ENCODE measurements at places on chromosomes 3 and 15.
A peak's percentile ranks its signal among the peaks of the same experiment; 100 is the strongest.

GRCh38 chr3:45948311-45948781, 5.1 kb downstream of the CXCR6 start:
- DNase-seq, result peak; percentile 24

GRCh38 chr15:34334672-34335071, 2.9 kb downstream of the SLC12A6 start:
- DNase-seq, result no peak

DNA sequence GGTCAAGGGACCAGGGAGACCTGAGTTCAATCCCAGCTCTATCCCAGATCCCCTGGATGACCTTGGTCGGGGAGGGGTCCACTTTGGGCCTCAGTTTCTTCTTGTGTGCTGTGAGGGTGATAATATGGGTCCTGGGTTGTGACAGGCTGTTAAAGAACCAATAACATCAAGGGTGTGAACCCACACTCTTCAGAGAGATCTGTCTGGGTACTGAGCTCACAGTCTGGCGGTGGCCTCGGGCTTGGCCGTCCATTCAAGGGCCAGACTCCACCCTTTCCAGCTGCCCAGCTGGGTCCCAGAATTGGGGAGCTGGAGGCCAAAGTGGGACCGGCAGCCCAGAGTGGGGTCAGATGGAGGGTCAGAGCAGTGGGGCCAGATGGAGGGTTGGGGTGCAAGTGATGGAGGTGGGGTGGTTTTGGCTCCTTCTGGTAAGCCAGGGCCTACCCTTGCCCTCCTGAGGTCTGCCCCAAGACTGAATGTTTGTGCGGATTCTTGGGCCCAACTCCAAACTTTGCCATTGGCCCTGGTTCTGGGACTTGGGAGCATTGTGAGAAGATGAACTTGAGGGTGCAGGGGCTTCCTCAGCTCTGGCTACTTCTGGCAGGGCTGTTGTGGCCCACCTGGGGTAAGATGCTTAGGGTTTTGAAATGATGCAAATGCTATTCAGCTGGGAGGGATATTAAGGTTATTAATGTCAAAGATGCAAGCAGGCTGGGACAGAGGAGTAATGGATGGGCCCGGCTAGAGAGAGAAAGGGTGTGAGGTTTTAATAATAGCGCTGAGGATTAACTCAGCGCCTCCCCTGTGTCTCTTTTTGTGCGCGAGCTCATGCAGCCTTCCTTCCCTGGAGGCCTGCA, 1.5 kb downstream of the CORO2B start:
- no peak for DNase-seq

GRCh38 chr3:127986803-127987202, 65.4 kb upstream of the SEC61A1 start:
- DNase-seq, result no peak

DNA sequence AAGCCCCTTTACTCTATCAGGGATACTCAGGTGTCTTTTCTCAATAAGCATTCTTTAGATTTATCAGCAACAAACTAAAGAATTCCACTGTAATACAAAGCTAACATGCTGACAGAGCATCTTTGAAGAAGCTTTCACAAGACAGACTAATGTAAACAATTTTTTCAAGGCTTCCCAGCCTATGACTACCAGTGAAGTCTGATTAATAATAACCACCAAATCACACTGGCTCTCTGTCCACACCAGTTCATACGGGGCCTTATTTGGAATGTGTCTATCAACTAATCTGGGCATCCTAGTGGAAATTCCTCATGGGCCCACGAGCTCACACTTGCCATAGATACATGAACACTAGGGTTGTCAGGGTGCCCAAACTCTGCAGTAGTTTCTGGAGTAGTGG, 84.5 kb downstream of the EFL1 start:
- DNase-seq, result peak; percentile 94

All from fibroblast of skin of back (primary cell).